T-helper 17 cell (primary cell): ENCODE measurements at places on chromosomes 12 and 14.

- no peak for DNase-seq
Observed at GRCh38 chr12:92516277-92516600, 186.6 kb upstream of the PLEKHG7 start.

DNA sequence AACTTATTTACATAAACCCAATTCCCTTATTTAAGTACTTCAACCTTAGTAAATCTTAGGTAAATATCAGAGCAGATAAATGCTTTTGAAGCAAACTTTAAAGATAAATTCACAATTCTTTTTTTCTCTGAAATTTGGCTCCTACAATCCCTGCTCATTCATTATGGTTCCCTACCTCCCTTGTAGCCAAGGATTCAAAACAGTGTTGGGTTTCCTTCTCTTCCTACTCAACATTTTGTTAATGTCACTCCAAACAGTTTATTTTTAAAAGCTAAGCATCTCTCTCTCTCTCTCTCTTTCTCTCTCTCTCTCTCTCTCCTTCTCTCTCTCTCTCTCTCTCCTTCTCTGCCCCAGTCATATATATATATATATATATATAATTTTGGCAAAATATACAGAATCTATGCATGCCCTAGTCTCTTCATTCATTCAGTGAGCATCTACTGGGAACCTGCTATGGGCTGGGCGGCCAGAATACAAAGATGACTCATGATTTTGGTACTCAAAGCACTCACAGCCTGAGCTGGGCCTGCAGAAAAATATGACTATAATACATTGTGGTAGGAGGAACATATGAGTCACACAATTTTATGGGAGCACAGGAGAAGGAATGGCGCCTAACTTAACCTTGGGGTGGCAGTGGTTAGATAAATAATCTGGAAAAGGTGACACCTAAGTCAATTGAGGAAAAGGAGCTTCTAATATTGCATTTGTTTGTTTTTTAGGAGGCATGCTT is 123.7 kb upstream of the DHRS4 start:
- DNase-seq = no peak

DNA sequence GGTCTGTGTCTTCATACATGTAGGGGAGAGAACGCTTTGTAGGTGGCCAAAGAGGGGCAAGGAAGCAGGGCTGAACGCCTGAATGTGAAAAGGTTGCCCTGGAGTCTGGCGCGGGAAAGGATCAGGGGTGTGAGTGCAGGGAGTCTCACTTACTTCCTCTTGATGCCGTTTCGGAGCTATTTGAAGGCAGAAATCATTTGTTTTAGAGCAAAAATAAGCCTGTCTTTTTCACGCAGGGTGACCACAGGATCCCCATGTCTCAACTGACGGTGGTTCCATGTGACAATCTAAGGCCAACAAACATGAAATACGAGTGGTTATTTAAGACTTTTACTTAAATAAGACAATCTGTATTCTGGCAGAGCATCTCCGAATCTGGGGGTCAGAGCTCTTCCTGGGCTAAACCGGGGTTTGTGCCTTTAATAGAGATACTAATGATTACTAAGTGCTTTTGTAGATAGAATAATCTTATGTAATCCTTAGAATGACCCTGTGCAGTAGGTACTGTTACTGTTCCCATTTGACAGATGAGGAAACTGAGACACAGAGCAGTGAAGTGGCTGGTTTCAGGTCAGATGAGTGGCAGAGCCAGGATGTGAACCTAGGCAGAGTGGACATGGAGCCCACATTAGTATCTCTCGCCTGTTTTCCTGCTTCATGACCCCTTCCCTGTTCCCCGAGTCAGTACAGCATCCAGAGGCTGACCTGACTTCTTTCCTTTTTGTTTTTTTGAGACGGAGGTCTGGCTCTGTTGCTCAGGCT is 1.9 kb downstream of the BRI3BP start:
- DNase-seq = no peak

DNA sequence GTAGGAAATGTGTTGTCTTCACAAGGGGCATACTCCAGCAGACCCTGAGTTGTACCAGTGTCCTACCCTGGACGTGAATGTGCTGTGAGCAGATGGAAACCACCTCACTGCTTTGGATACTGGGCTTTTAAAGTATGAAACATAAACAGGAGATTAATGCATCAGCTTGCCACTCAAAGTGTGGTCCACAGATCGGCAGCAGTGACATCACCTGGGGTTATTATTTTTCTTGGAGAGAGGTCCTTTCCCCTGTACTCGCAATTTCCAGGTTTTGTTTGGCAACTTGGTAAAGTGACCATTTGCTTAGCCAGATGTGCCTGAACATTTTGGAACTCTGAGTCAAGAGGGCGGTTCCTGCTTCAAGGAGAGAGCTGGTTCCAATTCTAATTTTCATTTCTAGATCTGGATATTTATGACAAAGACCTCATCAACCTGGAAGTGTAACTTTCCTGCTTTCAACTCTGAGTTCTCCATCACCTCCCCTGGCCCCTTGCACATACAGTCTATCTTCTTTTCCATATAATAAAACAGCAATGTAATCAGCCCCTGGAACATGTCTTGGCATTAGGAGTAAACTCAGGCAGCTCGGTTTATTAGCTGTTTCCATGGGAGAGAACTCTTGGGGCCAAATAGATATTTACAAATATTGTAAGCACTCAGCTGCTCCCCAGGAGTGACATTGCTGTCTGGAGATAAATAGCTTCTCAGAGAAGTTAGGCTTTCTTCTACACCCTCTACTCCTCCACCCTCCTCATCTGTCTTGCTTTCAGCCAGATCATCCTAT is 237.0 kb upstream of the TBX3 start:
- DNase-seq = no peak

DNA sequence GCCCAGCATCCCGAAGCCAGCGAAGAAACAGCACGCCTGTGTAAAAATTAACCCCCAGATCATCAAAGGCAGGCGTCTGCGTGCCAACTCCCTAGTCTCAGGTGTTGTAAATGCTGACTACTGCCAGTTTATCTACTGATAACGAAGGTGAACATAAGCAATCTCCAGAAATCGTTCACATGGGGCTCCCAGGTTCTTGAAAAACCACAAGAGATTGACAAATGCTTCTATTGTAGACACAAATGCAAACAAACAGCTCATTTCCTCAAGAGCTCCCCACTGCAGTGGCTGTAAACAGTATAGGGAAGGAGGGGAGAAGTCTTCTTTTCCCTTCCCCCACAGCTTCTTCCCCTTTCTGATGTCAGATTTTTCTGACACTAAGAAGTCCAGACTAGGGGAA is 5.3 kb upstream of the PLEKHG3 start:
- DNase-seq = no peak

GRCh38 chr12:6947615-6948014 is 3.5 kb upstream of the PTPN6 start:
- no peak for DNase-seq

DNA sequence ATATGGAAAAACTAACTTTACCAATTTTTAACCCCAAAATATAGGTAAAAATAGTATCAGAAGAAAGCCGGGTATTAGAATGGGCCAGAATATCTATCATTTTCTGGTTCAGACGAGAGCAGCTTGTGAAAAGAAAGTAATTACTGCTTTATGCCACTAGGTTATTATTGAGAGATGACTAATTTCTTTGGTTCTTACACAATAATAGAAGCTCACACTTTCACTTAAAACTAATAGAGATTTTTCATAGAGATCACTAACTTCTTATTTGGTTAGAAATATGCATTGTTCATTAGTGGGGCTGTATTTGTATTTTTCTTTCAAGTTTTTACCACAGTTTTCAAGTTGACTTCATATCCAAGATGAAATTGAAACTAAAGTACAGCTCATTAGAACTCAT is 1241.2 kb upstream of the FLRT2 start:
- no peak for DNase-seq

DNA sequence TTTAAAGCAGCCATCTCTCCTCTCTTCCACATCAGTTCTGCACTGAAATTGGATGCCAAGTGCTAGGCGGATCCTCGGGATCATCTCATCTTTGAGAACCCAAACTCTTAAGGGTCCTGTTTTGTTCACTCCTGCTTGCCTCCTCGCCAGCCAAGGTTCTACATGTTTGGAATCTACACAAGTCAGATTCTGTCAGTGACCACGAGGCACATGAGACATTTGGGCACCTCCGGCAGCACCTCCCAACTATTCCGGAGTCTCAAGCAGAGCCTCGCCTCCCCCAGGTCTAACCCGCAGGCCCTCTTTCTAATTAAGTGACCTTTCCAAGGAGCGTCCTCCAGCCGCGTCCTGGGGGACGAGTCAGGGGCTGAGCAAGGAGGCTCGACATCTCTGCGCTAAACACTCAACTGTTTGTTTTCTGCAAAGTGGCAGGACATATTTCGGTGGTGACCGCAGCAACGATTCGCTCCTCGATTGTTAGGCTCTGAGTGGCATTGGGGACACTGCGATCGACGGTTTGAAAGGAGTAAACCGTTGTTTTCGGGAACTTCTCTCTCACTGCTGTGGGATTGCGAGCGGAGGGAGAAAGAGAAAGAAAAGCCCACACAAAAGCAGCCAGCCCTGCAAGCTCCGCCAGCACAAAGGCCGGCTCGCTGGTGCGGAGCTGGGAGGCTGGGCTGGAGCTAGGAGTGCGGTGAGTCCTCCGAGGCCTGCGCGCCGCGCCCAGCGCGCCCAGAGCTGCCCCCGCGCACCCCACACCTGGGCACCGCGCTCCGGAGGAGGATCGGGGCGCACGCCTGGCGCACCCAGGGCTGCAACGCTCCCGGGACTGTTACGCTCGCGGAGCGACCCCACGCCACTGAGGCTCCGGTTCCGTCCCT is 640 bp downstream of the ARMH4 start:
- DNase-seq = no peak

- no peak for DNase-seq
Observed at GRCh38 chr14:94685166-94685581, 73.0 kb downstream of the SERPINA3 start.

DNA sequence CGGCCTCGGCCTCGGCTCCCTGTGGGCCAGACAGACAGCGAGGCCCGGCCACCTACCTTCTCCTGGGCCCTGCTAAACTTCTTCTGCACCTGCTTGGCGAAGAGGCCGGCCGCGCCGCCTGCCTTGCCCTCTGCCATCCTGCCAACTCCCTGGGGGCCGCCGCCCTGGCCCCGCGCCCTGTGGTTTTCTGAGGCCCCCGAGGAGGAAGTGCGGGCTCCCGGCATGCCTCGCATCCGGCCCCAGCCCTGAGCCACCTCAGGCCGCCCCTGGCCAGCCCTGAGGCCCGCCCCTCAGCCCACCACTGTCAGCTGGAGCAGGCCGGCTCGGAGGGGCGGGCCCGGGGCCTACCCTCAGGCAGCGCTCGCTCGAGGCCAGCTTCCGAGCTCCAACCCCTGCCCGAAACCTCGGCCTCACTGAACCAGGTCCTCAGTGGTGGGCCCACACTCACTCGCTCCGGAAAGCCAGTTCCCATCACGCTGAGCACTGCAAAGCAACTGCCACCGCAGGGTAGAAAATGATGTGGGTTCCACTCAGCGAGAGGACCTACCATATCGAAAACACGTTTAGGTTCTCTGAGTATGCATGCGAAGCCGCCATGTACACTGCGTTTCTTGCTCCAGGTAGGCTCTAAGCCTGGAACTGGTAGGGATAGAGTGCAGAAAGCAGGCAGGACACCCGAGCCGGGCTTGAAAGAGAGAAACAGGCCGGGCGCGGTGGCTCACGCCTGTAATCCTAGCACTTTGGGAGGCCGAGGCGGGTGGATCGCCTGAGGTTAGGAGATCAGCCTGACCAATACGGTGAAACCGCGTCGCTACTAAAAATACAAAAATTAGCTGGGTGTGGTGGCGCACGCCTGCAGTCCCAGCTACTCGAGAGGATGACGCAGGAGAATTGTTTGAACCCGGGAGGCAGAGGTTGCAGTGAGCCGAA is at the start of gene BIN2:
TSS of gene BIN2 (minus strand) at position 209 of the 930 bp plus-strand sequence. CDS start at position 137, 72 bp downstream.
- peak; percentile 59 for DNase-seq

- no peak for DNase-seq
Observed at GRCh38 chr12:47547077-47547476, 158.8 kb downstream of the RPAP3 start.

DNA sequence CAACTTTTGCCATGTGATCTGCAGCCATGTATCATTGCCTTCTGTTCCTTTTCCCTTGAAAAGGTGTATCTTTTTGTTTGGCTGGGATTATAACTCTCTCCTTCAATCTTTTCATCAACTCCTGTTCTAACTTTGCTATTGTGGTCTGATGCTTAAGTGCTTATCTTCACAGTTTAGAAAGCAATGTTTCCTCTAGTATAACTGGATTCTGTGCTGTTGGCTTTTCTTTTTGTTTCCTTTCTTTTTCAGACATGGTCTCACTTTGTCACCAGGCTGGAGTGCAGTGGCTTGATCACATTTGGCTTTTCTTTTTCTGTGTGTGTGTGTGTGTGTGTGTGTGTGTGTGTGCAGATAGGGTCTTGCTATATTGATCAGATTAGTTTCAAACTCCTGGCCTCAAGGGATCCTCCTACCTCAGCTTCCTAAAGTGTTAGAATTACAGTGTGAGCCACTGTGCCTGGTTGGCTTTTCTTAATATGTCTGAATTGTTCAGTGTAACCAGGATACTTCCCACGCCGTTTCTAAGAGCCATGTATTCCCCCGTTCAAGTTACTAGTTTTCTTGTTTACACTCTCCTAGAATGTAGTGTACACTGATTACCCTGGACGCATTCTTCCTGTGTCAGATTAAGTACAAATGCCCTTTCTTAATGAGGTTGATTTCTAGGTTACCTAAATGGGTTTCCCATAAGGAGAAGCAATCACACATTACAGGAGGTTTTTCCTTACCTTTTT is 35.5 kb downstream of the JAG2 start:
- no peak for DNase-seq

DNA sequence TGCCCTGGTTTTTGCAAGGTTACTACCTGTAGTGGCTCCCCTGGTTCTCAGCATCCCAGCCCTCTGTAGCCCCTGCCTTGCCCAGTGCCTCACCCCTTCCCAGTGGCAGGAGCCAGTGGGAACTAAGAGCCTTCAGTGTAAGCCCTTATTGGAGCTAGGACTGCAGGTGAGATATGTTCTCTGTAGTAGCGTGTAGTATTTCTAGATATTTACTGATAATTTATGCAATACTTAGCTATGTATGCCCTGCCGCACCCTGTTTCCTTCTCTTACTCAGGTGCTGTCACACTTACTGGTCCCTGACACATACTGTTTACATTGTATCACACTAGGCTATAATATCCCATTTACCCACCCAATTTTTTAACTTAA is 3.6 kb downstream of the BMAL2 start:
- DNase-seq = no peak

GRCh38 chr14:23294734-23295561 is 7.7 kb downstream of the PPP1R3E start:
- DNase-seq = peak; percentile 27

GRCh38 chr12:4956054-4956453 is 46.3 kb downstream of the KCNA1 start:
- DNase-seq = no peak

- DNase-seq = no peak
Observed at GRCh38 chr14:101132051-101132571, 228.6 kb upstream of the RTL1 start.

GRCh38 chr12:66035288-66035966 is 95.1 kb downstream of the LLPH start:
- DNase-seq = no peak

- DNase-seq = no peak
Observed at GRCh38 chr14:33480887-33481184, 470.0 kb downstream of the EGLN3 start.

GRCh38 chr12:52600071-52600470 is 1.2 kb downstream of the KRT72 start:
- DNase-seq = no peak
